ENCODE measurements at places on chromosomes 3 and 15.
A peak's percentile ranks its signal among the peaks of the same experiment; 100 is the strongest.

DNA sequence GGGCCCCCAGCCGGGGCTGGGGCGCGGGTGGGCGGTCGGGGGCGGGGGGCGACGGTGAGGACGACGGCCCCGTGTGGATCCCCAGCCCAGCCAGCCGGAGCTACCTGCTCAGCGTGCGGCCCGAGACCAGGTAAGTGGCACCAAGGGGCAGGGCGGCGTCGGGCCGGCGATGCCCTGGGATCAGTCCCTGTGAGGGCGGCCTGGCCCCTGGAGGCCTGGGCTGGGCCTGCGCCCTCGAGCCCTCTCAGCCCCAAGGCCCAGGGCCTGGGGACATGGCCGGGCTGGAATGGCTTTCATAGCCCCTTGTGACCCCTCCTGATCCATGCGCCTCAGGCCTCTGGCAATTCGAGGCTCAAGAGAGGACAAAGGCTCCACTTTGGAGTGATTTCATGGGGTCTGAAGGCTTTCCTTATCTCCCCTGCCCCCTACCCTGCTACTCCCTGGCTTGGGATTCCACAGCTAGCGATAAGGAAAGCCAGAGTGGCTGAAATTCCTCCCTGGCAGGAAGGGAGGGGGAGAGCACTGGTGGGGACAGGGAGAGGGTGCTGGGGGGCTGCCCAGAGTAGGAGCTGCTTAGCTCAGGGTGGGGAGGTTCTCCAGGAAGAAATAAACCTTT lies 418 bp downstream of the ALPK3 start:
- DNase-seq: no peak

DNA sequence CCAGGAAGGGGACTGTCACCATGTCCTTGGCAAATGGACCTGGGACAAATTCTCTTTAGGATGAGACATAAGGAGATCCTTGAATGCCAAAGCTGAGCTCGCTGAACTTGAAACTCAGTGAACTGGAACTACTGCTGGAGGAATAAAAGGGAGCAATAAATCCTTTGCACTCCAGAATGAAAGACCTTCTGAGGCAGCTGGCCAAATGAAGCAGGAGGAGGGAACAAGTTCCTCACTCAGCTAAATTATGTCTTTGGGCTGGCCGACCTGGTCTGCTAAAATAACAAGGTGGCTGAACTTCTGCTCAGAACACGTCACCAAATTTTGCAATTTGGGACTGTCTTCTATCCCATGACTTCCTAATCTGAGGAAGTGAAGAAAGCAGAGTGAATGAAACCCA lies 314.7 kb downstream of the LPP start:
- DNase-seq: no peak

DNA sequence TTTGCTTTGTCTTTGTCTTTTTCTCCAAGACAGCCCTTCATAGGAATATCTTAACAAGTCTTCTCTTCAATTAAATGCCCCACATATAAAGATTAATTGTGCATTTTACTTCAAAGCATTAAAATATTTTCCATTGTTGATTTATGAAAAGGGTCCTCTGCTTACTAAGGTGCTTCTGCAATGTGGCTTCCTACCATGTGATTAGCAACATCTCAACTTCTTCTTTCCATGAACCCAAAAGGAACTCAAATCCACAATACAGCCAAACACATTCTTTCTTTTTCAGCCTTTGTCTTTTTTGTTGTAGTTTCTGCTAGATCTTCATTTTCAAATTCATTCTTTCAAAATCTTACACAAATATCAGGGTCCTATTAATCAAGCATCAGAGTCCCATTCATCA lies 309.2 kb downstream of the NSUN3 start:
- DNase-seq: peak; percentile 11

DNA sequence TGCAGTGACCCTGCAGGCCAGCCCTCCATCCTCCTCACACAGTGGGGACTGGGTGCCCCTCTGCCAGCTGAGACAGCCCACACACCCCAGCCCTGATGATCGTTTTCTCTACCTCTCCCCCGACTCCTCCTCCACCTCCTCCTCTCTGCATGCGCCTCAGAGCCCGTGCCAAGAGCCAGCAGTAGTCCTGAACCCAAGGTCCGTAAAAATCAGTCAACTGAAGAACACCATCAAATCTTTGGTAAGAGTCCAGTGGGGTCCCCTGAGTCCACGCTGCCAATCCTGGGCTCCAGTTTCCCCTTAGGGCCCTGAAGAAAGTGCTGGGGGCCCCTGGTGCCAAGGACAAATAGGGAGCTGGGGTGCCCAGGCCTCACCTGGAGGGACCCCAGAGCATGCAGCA lies 109.3 kb upstream of the FAN1 start:
- DNase-seq: no peak

GRCh38 chr15:47402829-47403228 lies 314.5 kb upstream of the SEMA6D start:
- DNase-seq: no peak

- peak; percentile 45 for DNase-seq
These were observed 17.6 kb upstream of the PAQR9 start for GRCh38 chr3:142981108-142981507.

DNA sequence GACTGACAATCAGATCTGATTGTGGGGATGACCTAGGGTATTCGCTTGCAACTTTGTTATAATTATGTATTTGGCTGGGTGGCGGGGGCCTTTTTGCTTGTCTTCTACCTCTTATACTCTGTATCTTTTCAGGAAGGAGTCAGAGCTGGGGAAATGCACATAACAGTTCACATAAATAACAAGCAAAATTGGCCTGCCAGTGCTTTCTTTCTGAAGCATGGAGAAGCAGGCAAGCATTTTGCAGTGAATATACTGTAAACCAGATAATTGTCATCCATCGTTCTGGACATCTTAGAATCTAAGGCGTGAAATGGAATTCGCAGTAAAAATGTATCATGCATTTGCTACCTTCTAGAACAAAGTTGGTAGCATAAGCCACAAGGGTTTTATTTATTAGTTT lies 227.6 kb downstream of the CLSTN2 start:
- no peak for DNase-seq

DNA sequence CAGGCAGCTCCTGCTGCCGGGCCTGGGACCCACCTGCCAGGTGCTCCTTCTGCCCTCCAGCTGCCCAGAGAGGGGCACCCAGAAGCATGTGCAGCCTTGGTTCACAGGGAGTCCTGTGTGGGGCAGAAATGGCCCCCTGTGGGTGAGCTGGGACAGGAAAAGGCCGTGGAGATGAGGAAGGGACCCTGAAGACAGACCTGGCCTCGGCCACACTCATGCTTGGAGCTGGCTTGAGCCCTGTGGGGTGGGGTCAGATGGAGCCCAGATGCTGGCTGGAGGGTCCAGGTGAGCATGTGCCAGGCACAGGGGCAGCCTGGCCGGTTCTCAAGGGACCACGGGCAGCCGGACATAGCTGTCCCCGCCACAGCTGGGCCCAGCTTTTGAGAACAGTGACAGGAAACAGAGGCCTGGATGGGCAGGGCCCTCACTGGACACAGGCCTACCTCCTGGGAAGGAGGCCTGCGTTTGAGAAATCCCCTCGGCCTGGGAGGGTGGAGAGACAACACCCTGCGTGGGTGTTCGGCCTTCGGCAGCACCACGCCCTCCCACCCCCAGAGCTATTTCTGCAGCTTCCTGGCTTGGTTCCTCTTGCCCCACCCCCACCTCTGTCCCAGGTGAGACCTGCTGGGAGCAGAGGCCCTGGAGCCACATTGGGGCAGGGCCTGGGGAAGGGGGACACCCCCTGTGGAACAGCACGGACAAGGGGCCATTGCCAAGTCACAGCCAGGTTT lies 132.6 kb upstream of the MEF2A start:
- DNase-seq: no peak

DNA sequence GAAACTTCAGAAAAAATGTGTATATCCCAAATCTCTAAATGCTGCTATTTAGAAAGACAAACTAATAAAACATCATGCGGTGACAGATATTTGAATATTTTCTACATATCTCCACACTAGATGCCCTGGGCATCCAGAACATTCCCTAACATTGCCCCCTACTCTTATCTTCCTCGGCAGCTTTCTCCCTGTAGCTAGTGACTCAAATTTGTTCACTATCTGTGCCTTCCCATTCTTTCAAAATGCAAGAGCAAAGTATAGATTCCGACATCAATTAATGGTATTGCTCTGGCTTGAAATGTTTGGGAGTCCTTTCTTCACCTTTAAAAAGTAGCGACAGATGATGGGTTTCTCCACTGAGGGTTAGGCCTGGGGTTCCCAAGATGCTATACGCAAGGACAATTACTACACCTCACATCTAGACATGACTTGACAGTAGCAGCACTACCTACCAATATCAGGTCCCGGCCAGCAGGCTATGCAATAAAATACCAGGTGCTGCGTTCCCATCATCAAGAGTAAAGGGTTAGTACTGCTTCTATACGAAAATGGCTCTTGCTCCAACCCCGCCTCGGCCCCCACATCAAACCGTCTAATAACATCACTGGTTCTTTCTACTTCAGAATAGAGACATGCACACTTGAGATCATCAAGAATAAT lies 631 bp downstream of the UBR1 start:
- DNase-seq: peak; percentile 70

Data from OCI-M1 (cell line).